Effector memory CD4-positive, alpha-beta T cell (primary cell): ENCODE measurements at places on chromosomes 12 and 14.

GRCh38 chr14:37583358-37584210 is 11.5 kb downstream of the FOXA1 start:
- DNase-seq, result no peak

GRCh38 chr12:104748790-104749189 is 209.3 kb downstream of the SLC41A2 start:
- no peak for DNase-seq

DNA sequence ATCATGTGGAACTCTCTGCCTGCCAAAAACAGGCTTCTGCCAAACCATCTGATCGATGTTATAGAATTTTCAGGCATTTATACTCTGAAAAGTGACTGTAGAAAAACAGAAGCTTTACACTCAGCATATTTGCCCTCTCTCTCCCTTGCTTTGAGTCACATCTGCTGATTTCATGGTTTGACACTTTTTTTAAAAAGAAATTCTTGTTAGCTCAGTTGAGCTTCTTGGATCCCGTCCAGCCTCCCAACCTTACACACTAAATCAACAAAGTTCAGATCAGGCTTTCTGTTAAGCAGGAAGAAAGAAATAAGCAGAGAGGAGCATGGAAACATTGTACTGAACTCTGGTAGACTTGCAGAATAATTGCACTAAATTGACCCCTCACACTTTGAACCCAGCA is 193.6 kb upstream of the SEL1L start:
- no peak for DNase-seq

GRCh38 chr12:51407604-51408003 is 16.4 kb upstream of the GALNT6 start:
- DNase-seq, result no peak

- DNase-seq, result no peak
Measured at GRCh38 chr12:12646483-12647072, 34.9 kb downstream of the CREBL2 start.

DNA sequence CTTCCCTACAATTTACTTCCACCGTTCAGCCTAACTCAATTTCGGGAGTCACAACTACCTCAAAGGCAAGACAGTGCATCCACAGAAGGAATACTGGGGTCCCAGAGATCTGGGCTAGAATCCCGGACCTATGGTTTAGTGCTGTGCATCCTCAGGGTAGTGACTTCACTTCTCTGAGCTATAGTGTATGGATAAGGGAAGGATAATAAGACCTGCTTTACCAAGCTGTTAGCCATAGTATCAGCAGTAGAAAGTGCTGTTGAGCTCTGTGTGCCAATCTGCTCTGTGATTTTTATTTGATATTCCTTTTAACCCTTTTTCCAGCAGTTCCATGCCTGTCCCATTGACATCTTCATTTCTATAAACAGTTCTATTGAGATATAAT is 1044.3 kb downstream of the BCL11B start:
- no peak for DNase-seq

DNA sequence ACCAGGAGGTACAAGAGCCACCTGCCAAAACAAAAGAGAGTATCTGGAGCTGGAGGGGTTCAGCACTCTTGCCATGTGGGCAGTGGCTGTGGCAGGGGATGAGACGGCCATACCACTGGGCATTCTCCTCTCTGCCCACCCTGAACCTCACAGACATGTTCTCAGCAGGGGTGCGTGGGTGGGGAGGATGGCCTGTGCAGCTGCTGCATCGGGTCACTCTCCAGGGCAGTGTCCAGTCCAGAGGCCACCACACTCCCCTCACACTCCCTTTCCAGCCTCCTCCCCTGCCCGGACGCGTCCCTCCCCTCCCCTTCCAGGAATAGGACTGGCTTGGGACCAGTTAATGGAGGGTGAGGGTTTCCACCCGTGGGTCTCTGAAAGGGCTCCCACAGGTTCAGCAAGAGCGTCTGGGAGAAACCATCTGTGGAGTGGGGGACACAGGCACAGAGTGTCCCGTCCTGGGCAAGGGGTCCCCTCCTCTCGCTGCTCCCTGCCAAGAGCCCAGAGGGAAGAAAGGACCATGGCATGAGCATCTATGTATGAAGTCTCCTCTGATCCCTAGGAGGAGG is 501 bp downstream of the C1R start:
- DNase-seq, result no peak
